ENCODE measurements at places on chromosomes 6 and 20.

- DNase-seq: no peak
These were observed 32.6 kb downstream of the DSTN start for GRCh38 chr20:17602493-17602892.

DNA sequence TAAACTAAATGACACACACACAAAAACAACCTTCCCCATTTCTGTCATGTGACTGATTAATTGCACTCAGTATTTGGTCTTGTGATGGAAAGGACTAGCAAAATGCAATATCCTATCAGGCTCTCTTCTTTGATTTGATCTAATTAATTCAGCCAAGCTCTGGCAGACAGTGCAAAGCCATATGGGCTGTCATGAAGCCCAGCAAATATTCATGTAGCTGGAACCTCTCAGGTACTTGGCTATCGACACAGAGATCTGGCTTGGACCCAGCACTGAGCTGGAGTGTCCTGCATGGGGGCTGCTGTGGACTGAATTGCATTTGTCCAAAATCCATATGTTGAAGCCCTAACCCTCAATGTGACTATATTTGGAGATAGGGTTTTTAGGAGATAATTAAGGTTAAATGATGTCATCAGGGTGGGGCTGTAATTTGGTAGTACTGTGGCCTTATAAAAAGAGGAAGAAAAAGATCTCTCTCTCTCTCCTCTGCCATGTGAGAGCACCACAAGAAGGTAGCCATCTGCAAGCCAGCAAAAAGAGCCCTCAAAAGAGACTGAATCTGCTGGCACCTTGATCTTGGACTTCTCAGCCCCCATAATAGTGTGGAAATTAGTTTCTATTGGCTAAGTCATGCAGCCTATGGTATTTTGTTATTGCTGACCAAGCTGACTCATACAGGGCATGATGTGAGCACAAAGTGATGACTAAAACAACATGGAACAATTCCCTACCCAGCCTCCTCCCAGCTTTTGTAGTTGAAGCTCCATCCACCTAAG, 77.1 kb downstream of the STMND1 start:
- no peak for DNase-seq

GRCh38 chr6:169530752-169531123, 171.1 kb downstream of the WDR27 start:
- no peak for DNase-seq

DNA sequence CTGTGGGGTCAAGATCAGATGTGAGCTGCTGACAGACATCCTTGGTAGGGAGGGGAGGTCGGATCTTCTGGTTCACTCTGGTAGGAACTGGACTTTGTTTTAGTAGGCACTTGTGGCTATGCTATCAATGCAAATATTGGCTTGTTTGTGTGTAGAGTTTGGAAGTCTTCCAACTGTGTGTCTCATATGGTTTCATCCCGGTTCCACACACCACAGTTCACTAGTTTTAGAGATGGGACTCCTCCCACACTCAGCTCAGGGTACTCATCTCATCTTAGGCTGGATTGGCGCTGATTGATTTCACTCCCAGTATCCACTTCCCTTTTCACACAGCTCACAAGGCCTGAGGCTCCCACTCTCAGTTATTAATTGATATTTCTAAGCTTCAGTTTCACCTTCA, 161.3 kb downstream of the THBS2 start:
- DNase-seq: no peak

GRCh38 chr6:122610690-122611455, 668 bp downstream of the PKIB start:
- DNase-seq: no peak

- no peak for DNase-seq
These were observed 108.4 kb upstream of the PLEKHG1 start for GRCh38 chr6:150491131-150491810.

DNA sequence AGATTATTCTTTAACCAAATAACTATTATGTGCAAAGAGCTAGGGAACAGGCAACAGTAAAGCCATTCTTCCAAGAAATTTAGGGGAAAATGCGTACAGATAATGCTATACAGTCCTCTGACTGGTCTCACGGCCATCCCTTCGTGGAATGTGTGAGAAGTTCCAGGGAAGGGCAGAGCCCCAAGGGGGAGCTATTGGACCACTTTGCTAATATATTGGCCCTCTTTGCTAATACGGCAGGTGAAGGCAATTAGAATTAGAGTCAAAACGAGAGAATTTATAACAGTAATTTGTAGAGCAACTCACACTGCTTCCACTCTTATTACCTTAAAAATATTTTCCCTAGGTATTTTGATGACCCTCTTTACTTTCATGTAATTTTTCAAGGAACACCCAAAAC, 140.4 kb downstream of the IMPG1 start:
- no peak for DNase-seq

DNA sequence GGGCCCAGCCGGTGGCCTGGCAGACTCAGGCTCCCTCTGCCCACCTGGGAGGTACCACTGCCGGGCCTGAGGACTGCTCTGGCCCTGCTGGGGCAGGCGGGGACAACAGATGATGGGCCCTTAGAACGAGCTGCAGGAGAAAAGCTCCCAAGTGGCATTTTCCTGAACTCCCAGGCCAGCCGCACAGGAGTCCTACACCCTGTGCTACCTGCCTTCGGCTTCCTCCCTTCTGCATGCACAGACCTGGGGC, 41.3 kb downstream of the DSTN start:
- no peak for DNase-seq

GRCh38 chr20:62700261-62700930, 8.2 kb upstream of the NTSR1 start:
- DNase-seq: no peak

- DNase-seq: no peak
These were observed 3.7 kb downstream of the GRIK2 start for GRCh38 chr6:101397199-101397598.

Data from stimulated activated CD8-positive, alpha-beta memory T cell treated with anti-CD3 and anti-CD28 coated beads, Interleukin-4, amount 100 ng/mL, for 4 hours (primary cell).